ENCODE measurements at places on chromosomes 1 and 21.

DNA sequence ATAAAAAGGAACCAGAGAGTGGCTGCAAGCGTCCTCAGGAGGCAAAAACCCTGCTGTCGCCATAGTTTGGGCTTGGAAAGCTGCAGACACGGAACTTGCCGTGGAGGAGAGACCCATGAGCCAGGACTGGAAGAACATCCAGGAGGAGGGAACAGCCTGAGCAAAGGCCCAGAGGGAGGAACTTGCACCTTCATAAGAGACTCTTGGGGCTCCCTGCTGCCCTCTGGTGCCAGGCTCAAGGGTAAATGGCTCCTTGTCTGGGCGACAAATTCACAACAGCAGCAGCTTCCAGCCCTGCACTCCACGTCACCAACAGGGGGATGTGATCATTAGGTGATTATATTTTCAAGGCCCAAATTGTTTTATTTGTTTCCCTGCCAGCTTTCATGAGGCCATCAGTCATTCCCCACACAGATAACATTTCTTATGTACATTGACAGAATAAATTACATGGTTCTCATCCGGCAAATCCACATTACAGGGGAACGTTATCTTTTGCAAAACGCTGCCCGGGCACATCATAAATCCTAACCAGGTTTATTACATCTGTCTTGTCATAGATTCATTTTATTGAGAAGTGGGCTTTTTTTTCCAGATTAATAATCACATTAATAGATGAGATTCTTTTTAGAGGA lies 143.0 kb upstream of the GRIK3 start:
- no peak for DNase-seq

GRCh38 chr1:21344750-21345443 lies 54.6 kb upstream of the ECE1 start:
- DNase-seq = no peak

DNA sequence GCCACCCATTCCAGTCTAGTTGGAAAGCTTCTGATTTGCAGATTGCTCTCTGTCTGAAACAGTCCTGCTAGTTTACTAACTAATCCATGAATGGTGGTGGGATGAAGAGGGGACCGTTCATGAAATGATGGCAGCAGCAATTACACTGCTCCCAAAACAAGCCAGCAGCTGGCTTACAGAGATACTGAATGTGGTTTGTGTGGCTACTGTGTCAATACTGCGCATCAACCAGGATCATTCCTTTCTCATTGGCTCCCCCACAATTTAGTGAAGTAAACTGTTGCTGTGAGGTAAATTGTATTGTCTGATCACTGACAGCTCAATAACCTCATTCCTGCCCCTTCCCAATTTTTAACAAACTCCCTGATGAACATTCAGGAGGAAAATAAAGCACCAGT lies 191.3 kb upstream of the LMO4 start:
- DNase-seq = no peak

GRCh38 chr1:29124366-29125236 lies 898 bp upstream of the TMEM200B start:
- DNase-seq = no peak

GRCh38 chr1:222107975-222108374 lies 366.1 kb upstream of the DUSP10 start:
- no peak for DNase-seq

- no peak for DNase-seq
Measured at GRCh38 chr1:218408942-218409341, 63.8 kb downstream of the TGFB2 start.

GRCh38 chr1:46221749-46222148 lies 18.6 kb downstream of the LURAP1 start:
- DNase-seq = no peak

DNA sequence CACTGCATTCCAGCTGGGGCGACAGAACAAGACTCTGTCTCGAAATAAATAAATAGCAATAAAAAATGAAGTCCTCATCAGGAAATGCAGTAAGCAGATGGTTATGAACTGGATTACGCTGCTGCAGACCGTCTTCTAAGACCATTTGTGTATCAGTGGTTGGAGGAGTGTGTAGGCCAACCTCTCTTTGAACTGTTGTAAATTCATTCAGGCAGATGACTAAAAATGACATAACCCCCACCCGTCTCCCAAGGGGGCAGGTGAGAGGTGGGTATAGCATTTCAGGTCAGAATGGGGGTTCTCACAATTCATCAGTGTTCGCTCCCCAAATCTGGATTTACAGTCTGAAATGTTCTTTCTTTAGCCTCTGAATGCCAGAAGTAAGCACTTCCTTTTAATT lies 177.3 kb downstream of the KIF26B start:
- no peak for DNase-seq

- no peak for DNase-seq
Measured at GRCh38 chr1:57331620-57332019, 92.2 kb downstream of the DAB1 start.

DNA sequence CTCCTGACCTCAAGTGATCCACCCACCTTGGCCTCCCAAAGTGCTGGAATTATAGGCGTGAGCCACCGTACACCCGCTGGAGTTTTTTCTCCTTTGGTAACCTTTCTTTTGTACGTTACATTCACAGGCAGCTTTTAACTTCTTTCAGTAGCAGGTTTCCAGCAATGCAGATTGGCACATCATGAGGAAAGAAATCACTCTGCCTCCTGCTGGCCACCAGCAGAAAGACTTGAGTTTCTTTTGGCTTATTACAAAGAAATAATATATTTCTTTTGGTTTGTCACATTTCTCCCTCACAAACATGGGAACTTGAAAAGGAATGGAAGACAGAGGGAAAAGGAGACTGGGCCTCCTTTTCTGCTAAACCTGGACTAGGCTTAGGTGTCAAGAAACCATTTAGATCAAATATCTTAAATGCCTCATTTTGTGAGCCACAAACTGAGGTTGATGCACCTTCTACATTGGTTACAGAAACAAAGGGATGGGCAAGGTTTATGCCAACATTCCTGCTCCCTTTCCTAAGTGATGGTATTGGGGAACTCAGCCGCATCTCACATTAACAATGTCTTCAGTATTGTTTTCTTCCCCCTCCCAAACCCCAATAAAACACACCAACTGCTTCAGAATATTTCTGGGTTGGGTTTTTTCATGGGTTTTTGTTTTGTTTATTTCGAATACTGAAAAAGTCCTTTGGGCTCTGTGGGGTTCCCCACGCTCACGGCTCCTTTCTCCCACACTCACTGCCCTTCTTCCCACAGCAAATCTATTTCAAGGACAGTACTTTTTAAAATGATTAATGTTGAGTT lies 7.7 kb downstream of the ENSA start:
- no peak for DNase-seq

GRCh38 chr1:25478633-25479032 lies 47.9 kb downstream of the MACO1 start:
- no peak for DNase-seq

- DNase-seq = no peak
Measured at GRCh38 chr1:192652159-192652558, 16.2 kb downstream of the RGS13 start.

DNA sequence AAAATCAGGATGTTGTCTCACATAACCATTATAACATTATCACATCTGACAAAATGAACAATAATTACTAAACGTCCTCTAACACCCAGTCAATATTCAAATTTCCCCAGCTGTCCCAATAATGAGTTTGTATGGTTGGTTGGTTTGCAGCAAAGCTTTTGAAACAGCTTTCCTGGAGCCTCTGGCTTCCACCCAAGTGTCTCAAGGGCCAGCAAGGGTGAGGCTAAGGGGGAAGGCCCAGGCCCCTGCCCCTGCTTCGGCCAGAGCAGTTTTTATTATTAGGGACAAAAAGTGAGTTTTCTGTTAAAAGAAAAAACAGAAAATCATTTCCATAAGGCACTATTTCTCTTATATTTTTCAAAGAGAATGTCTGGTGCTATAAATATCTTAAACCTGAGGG lies 19.1 kb upstream of the AVPR1B start:
- no peak for DNase-seq

GRCh38 chr1:23651069-23651808 lies 40.4 kb upstream of the RPL11 start:
- DNase-seq = no peak

GRCh38 chr1:87785386-87785785 lies 456.7 kb downstream of the LMO4 start:
- DNase-seq = no peak

GRCh38 chr21:39712976-39713375 lies 32.0 kb upstream of the IGSF5 start:
- DNase-seq = no peak

Data from non-pigmented ciliary epithelial cell (primary cell).